ENCODE measurements at places on chromosomes 3 and 15. TPM values are rescaled to one million over a fixed set of nuclear protein-coding genes. Genes with fewer than 3 reads are reported as not detected.

Gene ATP8B4
- 0.15 TPM for polyA plus RNA-seq

Gene SIDT1
- 0.12 TPM for polyA plus RNA-seq

Gene MKRN2
- polyA plus RNA-seq = 34.3 TPM

Gene GHRL
- not detected for polyA plus RNA-seq

Gene RBM15B
- 10.2 TPM for polyA plus RNA-seq

Gene LRRIQ4
- not detected for polyA plus RNA-seq

Gene VWA5B2
- polyA plus RNA-seq = not detected

Gene SLC22A14
- polyA plus RNA-seq = 0.08 TPM

Gene THOC7
- 131 TPM for polyA plus RNA-seq

Gene CLN6
- 26.7 TPM for polyA plus RNA-seq

Gene CYP8B1
- not detected for polyA plus RNA-seq

Gene PTPRG
- 10.0 TPM for polyA plus RNA-seq

Gene SLCO3A1
- 21.6 TPM for polyA plus RNA-seq

Gene OXSM
- 17.8 TPM for polyA plus RNA-seq

Gene IDH3A
- 59.4 TPM for polyA plus RNA-seq

GRCh38 chr15:78454992-78455391 is 17.0 kb downstream of the IREB2 start:
- DNase-seq = no peak

DNA sequence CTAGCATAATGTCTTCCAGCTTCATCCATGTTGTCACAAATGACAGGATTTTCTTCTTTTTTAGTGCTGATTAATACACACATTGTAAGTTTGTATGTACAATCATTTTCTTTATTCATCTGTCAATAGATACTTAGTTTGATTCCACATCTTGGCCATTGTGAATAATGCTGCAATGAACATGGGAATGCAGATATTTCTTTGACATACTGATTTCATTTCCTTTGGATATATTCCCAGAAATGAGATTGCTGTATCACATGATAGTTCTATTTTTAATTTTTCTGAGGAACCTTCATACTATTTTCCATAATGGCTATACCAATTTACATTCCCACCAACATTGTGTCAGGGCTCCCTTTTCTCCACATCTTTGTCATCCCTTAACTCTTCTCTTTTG is 117.9 kb downstream of the MEIS2 start:
- DNase-seq = no peak

DNA sequence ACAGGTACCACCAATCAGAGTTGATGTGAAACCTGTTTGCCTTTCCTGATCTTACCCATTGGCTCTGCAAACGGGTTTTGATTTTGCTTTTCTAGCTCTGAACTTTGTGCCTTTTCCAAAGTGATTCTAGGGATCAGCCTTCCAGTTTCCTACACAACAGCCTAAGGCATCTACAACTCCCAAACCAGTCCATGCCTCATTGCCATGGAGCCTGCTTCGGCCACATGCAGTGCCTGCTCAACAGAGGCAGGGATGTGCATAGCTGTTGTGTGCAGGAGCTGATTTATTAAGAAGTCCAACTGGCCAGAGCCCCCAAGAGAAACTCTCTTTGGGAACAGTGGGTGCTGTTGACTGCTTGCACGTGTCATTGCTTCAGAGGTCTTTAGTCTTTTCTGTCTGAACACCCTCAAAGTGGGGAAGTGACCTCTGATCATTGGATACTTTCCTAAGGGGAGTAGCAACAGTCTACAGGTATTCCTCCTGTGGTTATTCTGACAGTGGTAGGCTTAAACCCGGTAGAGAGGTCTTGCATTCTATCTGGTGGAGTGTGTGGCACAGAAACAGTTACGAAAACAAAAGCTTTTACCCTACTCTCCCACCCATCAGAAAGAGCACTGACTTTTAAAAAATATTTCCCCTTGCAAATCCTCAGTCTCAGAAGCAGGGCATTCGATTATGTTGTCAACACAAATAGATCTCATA is 36.6 kb upstream of the THSD4 start:
- no peak for DNase-seq

GRCh38 chr3:26058901-26059321 is 269.0 kb downstream of the OXSM start:
- no peak for DNase-seq

- no peak for DNase-seq
These were observed 308.2 kb downstream of the ULK4 start for GRCh38 chr3:41653571-41654239.

DNA sequence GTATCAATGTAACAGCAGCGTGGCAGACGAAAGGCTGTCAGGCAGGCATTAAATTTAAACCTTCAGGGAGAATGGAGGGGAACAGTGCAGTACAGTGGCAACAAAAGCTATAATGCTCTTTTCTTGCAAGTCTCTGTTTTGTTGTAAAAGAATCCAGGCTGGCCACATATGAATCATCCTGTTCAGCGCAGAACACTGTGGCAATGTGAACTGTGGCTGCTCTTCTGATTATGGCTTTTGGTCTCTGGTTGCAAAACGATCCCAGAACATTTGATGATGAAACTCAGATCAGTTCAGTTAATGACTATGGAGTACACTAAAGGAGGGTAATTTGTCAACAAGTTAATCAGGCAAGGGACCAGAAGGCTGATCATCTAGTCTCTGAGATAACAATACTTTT is 219.7 kb upstream of the SGO1 start:
- no peak for DNase-seq

- DNase-seq = no peak
These were observed 119.4 kb upstream of the GPR149 start for GRCh38 chr3:154549391-154549790.

DNA sequence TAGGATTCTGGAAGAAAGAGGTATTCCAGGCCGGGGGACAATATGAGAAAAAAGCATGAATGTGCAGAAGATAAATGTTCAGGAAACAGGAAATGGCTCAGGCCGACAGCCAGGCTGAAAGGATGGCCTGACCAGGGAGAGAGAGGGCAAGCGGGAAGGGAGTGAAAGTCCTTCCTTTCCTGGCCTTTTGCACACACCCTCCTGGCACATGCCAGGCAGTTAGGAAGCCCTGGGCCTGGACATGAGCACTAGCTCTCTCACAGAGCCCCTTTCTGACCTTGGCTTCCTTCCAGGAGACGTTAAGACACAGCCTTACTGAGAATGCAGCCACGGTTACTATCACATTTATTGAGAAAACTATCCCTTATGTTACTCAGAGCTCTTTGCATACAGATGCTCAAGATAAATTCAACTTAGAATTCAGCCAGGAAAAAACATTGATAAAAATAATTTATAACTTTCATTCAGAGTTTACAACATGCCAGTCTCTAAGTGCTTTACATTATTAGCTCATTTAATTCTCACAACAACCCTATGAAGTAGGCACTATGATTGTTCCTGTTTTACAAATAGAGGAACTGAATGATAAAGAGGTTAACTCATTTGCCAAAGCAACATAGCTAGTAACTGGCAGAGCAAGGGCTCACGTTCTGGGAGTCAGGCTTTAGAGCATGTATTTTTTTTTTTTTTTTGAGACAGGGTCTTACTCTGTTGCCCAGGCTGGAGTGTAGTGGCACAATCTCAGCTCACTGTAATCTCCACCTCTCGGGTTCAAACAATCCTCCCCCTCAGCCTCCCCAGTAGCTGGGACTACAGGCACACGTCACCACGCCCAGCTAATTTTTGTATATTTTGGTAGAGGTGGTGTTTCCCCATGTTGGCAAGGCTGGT is 39.4 kb upstream of the SMAD3 start:
- no peak for DNase-seq

DNA sequence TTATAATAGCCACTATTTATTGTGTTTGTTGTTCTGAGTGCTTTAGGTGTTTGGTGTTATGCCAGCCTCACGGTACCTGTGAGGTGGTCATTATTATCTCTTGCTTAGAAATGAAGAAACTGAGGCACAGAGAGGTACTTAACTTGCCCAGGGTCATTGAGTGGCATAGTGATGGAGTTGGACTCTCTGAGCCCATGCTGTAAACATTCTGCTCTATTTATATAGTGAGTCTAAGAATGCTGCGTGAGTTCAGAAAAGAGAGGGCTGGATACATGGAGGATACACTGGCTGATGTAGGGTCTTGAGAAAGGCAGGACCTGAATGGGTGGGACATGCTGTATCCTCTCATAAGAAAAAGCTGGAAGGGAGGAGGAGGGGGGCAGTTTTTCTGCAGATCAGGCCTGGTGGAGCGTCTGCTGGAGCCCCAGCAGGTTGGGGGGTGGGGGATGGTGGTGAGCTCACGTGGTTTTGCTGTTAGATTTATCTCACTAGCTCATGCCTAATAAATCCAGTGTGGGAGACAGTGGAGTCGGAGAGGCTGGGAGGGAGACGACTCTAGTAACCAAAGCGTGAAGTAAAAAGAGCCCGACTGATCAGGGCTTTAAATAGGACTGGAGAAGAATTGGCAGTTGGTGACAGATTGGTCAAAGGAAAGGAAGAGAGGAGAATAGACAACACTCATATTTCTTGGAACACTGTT is 16.0 kb downstream of the MED12L start:
- DNase-seq = no peak

- no peak for DNase-seq
These were observed 254.2 kb downstream of the TUSC7 start for GRCh38 chr3:116963802-116964201.

GRCh38 chr3:23128655-23129054 is 74.5 kb upstream of the UBE2E2 start:
- DNase-seq = no peak

- DNase-seq = no peak
These were observed 258.6 kb upstream of the KCNMB2 start for GRCh38 chr3:178277605-178278004.

DNA sequence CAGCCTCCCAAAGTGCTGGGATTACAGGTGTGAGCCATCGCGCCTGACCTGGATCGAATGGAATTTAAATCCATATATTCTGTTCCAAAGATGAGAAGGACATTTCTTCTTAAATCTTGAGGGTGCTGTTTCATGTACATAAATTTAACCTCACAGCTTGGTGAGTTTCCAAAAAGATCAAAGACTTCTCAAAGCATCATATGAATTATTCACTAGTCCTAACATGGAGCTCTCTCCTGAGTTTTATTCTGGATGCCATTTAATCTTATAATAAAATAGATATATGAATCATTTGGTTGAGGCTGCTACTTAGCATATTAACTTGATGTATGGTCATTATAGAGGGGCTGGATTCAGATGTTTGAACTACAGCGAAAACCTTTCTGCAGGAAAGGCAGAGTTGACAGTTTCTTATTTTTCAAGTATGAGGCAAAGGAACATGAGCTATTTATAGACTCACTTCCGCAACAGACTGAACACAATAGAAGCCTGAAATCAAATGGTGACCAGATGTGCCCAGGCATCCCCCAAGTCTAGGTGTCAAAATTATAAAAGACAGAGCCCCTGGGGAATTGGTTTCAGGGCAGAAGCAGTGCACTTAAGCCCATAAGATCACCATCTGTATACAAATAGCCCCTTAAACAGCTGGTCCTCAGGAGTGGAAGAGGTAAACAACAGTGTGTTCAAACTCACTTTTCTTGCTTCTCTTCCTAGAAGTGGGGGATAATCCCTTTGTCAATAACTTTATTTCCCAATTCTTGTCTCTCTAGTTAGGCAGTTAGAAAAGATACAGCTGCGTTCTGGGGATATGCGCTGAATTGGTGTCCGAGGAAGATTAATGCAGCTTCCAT is 29.7 kb downstream of the STARD9 start:
- no peak for DNase-seq

GRCh38 chr3:32849046-32849445 is 31.2 kb downstream of the TRIM71 start:
- DNase-seq = no peak

GRCh38 chr15:40999190-40999589 is 45.9 kb downstream of the CHAC1 start:
- DNase-seq = peak; percentile 75

DNA sequence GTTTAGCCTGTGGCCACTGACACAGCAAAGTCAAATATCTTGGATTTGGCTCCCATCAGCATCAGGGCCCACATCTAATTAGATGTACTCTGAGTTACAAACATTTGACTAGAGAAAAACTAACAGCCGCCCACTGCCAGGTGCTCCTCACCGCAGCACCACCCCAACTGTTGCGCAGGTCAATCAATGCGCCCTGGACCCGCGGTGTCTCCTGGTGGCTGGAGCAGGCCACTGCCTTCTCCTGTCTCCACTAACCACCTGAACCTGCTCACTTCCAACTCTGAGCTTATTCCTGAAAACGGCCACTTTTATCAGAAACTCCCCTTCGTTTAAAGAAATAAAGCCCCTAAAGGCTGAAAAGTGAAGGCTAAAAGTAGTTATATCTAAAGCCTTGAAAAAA is 4.3 kb downstream of the RIOX2 start:
- DNase-seq = no peak

DNA sequence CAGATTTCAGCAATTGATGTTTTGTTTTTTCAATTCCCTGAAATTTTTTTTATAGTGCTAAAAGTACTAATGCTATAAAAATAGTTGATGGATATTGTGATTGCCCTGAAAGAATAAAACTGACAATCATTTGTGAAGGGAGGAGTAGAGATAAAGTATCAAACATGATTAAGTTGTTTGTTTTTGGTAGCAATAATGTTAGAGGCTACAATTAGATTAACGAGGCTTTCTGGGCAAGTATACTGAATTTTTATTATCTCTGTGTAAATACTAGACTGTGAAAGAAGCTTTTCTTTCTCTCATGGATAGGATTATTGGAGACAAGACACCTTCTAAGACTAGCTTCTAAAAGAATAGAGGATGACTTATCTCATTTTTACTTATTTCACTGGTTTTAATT is 15.6 kb downstream of the NR1D2 start:
- no peak for DNase-seq

GRCh38 chr15:67510597-67511190 is 10.2 kb upstream of the C15orf61 start:
- DNase-seq = no peak

- DNase-seq = no peak
These were observed 1469.4 kb upstream of the GBE1 start for GRCh38 chr3:83230841-83231240.

DNA sequence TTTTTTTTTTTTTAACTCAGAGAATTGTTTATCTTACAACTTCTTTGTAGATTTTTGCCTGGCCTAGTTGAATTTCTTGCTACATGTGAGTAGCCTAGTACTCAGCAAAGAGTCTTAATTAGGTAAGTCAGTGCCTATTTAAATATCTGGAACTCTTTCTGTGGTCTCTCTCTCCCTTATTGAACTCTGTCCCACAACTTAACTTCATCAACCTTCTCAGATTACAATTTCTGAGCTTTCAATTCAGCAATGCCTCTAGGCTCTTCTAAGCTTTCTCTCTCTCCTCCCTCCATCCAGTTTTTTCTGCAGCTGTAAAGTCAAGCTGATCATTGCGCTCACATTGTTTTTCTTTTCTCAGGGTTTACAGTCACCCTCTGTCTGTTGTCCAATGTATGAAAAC is 517.6 kb upstream of the ROBO1 start:
- no peak for DNase-seq

- no peak for DNase-seq
These were observed 116.5 kb downstream of the RTP4 start for GRCh38 chr3:187484547-187485295.

DNA sequence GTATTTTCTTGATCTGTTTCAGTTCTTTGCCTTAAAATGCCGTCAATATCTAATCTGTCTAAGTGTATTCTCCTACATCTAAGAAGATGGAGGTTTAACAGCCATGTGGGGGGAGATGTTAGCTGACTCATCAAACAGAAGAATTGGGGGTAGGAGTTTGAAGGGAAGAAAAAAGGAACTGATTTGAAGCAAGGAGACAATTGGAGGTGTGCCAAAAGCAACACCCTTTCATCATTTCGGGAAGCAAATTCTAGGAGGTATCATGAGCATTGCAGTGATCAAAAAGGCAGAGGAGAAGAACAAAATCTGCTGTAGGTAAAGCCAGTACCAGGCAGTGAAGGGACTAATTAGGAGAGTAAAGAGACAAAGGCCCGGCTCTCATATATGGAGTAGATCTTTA is 337.3 kb upstream of the TBC1D5 start:
- DNase-seq = no peak

GRCh38 chr15:28075573-28075972 is 23.5 kb downstream of the OCA2 start:
- DNase-seq = no peak

Data from keratinocyte (primary cell).